ENCODE measurements at places on chromosomes 6 and 20. TPM values are rescaled to one million over a fixed set of nuclear protein-coding genes. Genes with fewer than 3 reads are reported as not detected.

The PTK6 gene
- total RNA-seq = not detected

- no peak for DNase-seq
These were observed 117.2 kb downstream of the OTOR start for GRCh38 chr20:16865406-16865805.

GRCh38 chr20:10793766-10794165 is 120.0 kb upstream of the JAG1 start:
- no peak for DNase-seq

DNA sequence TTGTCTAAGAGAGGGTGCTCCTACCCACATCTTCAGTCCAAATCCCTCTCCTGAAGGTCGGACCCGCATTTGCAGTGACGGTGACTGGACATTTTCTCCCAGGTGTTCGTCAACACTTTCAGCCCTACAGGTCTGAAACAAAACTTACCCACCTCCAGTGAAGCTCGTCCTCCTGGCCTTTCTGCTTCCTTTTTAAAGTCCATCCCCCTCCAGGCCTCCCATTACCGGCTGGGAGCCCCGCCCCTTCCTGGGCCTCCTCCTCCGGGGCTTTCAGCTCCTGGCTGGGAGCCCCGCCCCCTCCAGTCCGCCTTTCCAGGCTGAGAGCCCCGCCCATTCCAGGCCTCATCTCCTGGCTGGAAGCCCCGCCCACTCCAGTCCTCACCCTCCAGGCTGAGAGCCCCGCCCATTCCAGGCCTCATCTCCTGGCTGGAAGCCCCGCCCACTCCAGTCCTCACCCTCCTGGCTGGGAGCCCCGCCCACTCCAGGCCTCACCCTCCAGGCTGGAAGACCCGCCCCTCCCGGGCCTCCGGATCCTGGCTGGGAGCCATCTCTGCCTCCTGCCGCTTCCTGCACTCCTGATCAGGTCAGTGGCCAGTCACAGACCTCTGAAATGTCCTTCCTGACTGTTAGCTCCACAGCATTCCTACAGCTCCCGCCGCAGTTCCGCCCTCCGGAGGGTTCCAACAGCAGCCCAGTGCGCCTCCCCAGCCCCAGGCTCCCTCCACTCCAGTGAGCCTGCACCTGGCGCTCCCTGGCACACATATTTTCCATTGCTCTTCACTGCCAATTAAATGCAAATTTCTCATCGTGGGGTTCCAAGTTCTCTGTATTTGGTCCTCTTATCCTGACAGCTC is 98.5 kb downstream of the LY86 start:
- peak; percentile 88 for DNase-seq

DNA sequence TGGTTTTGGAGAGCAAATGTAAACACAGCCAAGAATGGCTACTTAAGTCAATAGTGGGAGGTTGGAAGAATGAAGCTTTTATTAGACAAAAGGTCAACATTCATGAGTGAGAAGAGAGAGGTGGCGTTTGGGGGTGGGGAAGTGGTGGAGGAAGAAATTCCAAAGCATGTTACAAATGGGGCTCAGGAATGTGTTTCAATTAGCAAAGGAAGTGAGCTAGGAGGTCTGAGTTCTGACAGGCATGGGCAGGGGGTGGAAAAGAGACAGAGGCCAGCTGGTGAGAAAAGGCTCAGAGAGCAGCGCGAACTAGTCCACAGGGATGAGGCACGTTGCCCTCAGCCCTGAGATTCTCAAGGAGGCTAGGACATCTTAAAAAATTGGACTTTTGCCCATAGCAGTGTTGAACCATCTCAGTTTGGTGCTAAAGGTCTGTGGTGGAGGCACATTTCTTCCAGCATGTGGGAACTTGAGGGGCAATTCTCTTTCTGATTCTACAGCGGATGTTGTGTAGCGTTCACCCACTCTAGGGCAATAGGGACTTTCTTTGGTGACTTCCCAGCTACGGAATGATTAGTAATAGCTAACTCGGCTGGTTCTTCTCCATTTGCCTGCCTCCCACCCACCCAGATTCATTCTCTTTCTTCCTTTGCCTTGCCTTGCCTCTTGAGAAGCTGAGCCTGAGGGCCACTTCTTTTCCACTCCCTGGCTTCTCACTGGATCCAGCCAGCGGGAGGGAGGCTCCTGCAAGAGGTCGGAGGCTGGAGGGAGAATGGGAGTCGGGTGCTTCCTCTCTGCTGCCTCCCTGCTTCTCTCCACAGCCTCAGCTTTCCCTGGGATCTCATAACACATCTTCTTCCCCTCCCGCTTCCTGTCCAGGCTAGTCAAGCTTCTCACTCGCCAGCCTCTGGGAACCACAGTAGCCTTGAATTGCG is 45.1 kb upstream of the NEDD9 start:
- DNase-seq = peak; percentile 45

DNA sequence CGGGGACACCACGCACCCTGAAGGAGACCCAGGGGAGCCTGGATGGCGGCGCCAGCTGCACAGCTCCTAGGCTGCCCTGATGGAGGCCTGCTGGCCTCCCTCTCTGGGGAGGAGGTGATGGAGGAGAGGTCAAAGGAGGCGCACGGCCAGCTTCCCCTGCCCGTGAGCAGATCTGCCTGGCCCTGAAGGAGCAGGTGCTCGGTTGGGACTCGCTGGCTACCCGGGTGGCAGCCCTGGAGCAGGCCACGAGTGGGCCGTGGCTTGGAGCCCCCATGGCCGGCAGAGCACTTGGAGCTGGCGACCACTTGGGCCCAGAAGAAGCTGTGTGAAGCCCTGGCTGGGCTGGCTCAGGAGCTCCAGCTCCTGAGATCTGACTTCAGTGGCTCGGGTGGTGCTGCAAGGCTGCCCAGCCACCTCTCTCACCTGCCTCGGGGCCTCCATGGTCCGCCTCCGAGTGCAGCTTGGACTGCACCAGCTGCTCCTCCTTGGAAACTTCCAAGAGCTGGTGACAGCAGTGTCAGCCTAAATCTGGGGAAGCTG is 7.5 kb upstream of the RAET1E start:
- DNase-seq = no peak

DNA sequence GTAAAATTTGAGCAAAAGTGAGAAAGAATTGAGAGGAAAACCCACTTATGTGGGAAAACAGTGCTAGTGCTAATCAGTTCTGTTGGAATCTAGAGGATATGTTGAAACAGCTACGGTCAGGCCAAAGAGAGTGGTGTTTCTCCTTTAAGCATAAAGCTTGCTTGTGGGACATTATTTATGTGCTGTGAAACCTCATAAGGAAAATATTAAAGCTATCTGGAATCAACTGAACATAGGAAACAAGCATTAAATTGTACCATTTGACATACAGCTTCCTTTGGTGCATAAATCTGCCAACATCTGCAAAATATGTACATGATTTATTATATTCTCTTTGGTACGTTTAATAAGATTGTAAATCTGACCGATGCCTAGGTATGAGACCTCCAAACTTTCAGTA is 182.5 kb upstream of the PDE10A start:
- DNase-seq = no peak

The MYLIP gene
- 16.7 TPM for total RNA-seq

DNA sequence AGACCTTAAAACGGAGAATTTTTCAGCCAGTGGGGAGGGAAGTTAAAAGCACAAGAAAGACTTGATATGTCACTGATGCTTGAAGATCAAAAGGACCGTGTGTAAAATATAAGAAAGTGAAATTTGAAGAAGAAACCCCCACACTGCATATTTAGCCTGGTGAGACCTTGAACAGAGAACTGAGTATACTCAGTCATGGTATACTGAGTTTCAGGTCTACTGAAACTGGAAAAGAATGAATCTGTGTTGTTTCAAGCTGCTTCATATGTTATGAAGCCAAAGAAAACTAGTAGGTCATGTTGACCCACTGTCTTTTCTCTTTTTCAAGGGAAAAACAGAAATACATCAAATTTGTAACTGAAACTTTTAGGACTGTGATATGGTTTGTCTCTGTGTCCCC is 443.8 kb upstream of the GJE1 start:
- no peak for DNase-seq

DNA sequence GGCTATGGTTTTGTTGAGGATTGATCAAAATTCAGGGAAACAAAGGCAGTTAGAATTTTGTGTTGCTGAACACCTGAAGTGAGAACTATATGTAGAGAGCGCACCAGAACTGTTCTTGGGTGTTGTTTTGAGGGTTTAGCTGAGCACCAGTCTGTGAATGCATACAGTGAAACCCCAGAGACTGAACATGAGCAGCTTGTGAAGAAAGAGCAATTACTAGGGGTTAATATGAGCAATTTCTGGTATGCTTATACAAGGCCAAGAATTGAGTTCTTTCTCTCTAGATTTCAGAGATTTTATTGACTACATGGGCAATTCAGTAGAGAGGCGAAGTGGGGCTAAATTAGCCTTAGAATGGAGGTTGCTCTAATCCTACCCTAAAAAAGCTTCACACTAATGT is 93.9 kb downstream of the CD2AP start:
- no peak for DNase-seq

DNA sequence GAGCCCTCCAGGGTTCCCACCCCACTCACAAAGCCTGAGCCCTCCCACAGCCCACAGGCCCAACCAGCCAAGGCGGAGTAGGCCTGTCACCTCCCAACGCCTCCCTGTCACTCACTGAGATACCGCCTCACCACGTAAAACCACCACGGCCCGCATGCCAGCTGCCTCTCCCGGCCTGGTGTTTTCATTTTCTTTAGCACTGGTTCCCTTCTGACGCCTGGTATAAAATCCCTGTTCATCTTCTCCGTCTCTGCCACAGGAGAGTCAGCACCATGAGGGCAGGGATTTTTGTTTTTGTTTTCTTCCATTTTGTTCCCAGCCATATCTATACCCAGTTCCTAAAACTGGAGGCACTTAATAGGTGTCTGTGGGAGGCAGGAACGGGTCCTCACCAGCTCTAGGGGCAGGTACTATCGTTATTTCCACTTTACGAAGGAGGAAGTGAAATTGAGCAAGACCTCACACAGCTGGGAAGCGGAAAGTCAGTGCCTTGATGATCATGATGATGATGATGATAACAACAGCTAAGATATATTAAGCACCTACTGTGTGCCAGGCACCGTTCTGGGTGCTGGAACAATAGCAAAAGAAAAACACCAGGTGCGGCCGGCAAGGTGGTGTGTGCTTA is 58.6 kb downstream of the SNAI1 start:
- no peak for DNase-seq

GRCh38 chr20:35820715-35821114 is 48.9 kb downstream of the PHF20 start:
- DNase-seq = no peak

DNA sequence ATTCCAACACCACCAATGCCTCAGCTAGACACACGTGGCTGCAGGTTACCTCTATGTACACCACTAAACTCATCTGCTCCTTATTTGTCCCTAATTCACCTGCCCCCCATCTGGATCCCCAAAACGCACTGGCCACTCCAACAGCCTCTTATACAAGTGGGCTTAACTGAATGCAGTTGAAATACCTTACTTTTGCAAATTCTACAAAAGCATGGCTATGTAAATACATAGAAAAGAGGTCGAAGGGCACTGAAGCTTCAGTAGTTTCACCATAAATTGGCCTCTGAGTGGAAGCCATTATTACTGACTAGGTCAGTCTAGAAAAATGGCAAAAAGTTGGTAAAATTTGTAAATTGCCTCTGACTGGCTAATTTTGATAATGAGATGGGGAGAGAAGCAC is 11.1 kb upstream of the PPP1R3G start:
- DNase-seq = no peak

The COL10A1 gene
- total RNA-seq = not detected
